ENCODE measurements at places on chromosomes 11 and 22.

- DNase-seq: no peak
Measured at GRCh38 chr11:101446726-101447125, 137.1 kb downstream of the TRPC6 start.

- DNase-seq: no peak
Measured at GRCh38 chr11:73367482-73368024, 8.6 kb upstream of the RELT start.

GRCh38 chr11:19959648-19960059 lies 200.6 kb downstream of the DBX1 start:
- no peak for DNase-seq

- DNase-seq: peak; percentile 25
Measured at GRCh38 chr22:31230871-31231621, 18.9 kb downstream of the LIMK2 start.

- no peak for DNase-seq
Measured at GRCh38 chr11:72513411-72513810, 79.1 kb upstream of the CLPB start.

DNA sequence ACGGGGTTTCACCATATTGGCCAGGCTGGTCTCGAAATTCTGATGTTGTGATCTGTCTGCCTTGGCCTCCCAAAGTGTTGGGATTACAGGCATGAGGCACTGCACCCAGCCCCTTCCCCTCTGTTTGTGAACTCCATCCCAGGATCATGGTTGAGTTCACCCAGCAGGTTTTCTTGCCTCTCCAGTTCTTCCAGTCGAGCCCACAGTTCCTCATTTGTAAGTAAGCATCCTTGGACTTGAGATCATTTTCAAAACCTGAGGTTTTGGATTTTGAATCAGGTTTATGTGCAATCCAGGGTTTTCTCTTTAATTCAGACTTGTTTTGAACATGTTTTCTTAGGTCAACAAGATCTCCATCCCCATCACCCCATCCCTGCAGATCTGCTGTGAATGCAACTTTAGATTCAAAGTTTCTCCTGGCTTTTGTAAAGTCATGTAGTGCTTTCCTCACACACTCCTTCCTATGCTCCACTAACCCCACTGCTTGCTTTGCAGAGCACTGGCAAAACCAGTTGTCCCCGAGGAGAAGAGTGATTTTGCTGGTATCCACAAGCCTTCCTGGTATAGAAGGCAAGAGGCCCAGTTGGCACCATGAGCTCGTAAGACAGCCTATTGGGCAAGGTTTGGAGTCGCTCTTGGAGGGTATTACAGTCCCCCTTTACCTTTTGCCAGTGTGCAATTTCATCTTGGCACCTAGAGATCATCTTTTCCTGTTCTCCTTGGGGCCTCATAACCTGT lies 14.7 kb upstream of the VPREB1 start:
- DNase-seq: no peak

GRCh38 chr22:29215012-29215860 lies 9.5 kb downstream of the EMID1 start:
- DNase-seq: no peak

GRCh38 chr11:15933886-15934625 lies 422.3 kb downstream of the SOX6 start:
- no peak for DNase-seq

GRCh38 chr22:32020117-32020516 lies 22.9 kb upstream of the SLC5A1 start:
- no peak for DNase-seq

- DNase-seq: no peak
Measured at GRCh38 chr11:133041928-133042882, 490.1 kb downstream of the OPCML start.

GRCh38 chr11:38256436-38256835 lies 1658.4 kb upstream of the RAG2 start:
- DNase-seq: no peak

DNA sequence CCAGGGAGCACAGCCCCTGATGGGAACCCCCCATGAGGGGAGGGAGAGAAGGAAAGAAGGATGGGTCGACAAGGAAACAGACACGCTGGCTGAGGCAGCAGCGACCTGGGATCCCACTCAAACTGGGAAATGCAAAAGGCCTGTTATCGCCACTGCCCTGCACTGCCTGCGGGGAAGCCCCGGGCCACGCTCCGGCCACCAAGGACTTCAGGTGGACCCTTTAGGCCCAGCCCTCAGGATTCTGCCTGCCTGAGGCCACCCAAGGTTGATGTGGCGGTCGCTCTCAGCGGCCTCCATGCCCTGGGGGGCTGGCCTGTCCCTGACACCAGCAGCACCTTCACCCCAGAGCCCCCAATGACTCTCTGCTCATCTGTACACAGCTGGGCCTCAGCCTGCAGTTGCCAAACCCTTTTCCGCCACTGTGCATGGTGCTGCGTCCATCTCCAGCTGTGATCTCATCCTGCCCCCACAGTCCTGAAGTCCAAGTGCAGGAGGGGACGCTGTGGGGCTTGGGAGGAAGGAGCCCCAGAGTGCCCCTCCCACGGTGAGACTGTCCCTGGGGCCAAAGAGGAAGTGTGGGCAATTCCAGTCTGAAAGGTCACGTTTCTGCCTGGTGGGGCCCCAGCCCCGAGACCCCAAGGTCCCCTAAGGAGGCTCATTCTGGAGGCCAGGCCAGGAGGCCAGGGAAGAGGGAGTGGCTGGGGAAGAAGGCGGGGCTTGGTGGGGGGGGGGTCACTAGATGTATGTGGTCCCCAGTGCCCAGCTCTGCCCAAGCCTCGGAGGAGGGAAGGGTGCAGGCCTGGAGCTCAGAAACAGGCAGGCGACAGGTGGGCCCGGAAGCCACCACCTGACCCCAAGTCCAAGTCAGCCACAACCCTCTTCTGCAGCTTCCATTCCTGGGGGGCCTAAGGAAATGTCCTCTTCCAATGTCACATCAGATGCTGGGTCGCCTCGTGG lies 31.6 kb downstream of the OSBPL5 start:
- no peak for DNase-seq

DNA sequence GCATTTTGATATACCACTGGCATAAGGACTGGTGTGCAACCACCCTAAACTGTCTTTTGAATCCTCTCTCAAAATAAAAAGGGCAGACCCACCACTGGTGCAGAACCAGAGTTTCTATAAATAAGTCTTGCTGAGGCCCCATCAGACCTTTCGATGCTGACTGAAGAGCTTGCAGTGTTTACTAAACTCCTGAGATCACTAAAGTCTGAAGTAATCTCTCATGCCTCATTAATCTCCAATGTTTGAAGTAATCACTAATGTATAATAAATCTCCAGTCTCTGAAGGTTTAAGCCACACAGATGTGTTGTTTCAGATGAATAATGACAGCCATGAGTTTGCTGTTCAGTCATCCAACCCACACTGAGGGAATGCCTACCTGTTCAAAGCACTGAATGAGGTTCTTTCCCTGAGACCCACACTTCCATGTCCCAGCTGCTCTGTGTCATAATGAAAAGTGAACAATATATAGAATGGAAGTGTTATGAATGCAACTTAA lies 50.6 kb upstream of the DEUP1 start:
- no peak for DNase-seq

- DNase-seq: no peak
Measured at GRCh38 chr22:21818487-21819182, 48.8 kb downstream of the MAPK1 start.

- DNase-seq: no peak
Measured at GRCh38 chr11:130323452-130324450, 9.0 kb upstream of the ZBTB44 start.

- no peak for DNase-seq
Measured at GRCh38 chr11:101974255-101974654, 57.9 kb upstream of the ANGPTL5 start.

DNA sequence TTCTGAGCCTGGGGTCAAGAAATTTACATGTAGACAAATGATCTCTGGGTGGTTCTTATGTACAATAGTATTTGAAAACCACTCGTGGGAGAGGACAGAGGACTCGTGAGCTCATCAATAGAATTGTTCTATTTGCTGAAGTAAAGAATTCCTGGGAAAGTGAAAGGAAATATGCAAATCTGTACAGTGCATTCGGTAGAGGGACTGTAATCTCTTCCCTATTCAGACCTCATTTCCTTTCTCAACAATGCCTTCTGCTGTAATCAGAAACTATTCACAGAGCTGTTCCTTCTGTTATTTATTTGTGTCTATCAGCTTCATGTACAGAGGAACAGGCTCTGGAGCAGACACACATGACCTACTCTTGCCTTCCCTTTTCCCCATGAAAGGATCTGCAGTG lies 709.4 kb upstream of the KIRREL3 start:
- DNase-seq: no peak

DNA sequence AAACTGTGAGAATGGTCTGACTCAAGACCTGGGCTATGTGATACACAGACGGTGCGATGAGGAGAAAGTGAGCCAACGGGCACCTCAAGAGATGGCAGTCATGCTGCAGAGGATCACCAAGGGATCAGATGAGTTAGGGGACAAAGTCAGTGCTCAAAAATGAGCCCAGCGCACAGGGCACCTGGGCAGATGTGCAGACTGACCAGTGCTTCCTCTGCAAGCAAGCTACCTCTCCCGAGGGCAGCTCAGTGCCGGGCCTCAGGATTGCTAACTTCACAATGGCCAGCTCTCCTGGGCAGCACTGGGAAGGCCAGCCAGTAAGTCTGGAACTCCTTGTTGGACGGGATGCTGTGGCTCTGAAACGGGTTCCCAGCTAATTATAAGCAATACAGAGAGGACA lies 15.3 kb downstream of the HDHD5 start:
- DNase-seq: no peak

DNA sequence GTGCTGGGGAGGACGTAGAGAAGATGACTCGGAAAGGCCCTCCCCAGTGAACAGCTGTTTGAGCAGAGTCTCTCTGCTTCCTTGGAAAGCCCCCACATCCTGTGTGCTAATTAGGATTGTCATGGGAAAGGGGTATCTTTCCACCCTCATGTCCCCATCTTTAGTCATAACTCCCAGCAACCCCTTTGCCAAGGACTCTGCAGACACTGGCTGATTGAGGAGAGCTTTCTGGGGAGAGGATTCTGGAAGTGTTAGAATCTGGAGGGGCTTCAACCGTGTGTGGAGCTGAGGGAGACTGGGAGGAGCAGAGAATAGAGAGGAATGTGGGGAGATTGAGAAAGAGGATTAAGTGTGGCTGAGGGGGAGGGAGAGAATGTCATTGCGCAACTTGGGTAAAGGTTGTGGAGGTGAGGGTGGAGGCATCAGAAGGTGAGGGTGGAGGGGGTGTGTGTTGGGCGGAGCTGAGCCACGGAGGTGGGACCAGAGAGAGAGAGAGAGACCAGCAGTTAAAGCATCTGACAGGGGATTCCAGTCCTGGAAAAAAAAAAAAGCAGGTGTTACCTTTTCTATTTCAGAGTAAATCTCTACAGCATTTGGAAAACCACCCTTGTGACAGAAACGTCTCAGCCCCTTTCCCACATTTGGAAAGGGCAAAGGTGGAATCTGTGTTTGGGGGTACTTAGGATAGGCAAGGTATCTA lies 2.2 kb downstream of the DTX4 start:
- no peak for DNase-seq

- DNase-seq: no peak
Measured at GRCh38 chr22:44782363-44782963, 30.1 kb downstream of the ARHGAP8 start.

GRCh38 chr11:120546312-120547205 lies 35.0 kb downstream of the GRIK4 start:
- DNase-seq: no peak

GRCh38 chr11:9459667-9460321 lies 1.0 kb upstream of the ZNF143 start:
- peak; percentile 19 for DNase-seq

DNA sequence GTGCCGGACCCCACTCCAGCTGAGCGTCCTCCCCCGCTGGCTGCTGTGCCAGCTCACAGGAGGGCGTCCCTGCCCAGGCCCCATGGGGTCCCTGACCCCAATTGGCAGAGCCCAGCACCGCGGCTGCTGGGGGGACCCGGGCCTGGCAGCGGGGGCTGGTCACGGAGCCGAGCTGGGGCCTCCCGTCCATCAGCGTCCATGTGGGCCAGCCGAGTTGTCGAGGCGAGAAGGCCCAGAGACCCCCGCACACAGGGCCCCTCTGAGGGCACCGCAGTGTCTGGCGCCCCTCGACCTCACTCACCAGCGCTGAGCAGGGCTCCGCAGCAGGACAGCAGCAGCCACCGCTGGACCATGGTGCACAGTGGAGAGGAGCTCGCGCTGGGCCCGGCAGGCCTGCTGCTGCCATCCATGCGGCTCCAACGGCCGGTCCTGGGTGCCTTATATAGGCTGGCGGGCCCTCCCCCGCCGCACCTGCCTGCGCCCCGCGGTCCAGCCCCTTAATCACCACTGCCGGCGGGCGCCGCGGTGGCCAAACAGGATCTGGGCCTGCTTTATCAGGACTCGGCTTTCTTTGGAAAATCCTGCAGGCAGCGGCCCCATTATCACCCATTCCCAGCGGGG lies at the start of gene MUC6:
MUC6 (minus strand) TSS at position 416 of the 621 bp plus-strand sequence; CDS start at position 353, 63 bp downstream.
- no peak for DNase-seq

- DNase-seq: no peak
Measured at GRCh38 chr11:33067294-33067693, 27.9 kb downstream of the TCP11L1 start.

DNA sequence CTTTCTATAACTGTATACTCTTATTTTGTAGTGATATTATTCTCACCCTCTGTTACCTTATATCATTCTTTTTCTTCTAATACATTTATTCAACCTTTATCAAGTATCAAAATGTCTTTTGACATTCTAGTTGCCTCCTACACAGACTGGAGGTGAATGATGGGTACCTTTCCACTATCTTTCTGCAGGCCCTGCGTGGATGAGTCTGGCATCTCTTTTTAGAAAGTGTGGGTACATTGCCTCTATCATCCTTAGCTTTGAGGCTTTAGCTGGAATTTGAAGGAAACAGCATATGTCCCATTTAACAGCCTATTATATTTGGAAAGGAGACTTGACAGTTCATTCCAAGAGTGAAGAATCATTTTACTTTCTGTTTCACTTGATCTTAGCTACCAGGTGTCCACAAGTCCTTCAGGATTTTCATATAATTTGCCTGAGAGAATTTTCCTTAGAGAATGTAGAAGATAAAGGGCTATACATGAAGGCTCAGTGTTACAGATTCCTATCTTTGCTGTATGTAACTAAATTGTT lies 192.0 kb downstream of the CWF19L2 start:
- no peak for DNase-seq

DNA sequence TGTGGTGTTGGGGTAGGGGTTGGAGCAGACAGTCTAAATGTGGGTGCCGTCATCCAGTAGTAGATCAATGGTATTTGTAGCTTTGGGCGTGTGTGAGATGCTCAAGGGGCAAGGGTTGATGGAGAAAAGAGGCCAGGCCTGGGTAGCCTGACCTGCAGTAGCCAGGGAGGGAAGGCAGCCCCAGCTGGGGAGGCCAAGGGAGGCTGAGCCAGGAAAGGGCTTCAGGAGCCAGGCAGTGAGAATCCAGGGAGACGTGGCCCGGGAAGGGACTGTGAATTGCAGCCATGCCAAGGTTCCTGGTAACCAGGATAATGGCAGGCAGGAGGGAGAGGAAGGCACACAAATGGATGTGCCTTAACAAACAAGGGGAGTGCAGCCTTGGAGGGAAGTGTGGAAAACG lies 2.5 kb upstream of the DERL3 start:
- no peak for DNase-seq

- DNase-seq: no peak
Measured at GRCh38 chr11:120660024-120660565, 148.5 kb downstream of the GRIK4 start.

GRCh38 chr11:61103851-61104423 lies 1.6 kb downstream of the CD5 start:
- no peak for DNase-seq

- DNase-seq: no peak
Measured at GRCh38 chr22:31044262-31044861, 36.8 kb upstream of the SMTN start.

GRCh38 chr11:44725757-44726282 lies 942 bp upstream of the TSPAN18 start:
- no peak for DNase-seq
